Globus pallidus (tissue), 1 donor: ENCODE measurements at places on chromosomes 13 and 19.

DNA sequence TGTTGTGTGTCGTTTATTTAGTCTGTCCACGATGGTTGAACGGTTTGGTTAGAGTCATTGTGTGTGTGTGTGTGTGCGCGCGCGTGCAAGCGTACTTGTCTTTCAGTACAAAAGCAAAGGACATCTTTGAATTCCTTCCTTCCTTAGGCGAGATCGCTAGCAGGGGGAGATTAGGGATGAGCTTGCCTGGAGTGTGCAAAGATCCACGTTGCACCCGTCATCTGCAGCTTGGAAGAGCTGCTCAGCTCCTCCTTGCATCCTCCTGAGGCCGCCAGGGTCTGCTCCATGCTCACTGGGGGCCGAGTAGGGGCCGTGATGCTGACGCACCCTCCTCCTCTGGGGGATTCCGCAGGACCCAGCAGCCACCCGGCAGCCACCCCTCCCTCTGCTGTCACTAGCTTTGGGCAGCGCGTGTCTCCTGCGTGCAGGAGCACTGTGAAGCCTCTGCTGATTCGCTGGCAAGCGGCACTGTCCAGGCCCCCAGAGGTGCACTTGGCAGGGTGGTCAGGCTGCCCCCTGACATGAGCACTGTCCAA is 137.3 kb downstream of the KDM4B start:
- DNase-seq = no peak

DNA sequence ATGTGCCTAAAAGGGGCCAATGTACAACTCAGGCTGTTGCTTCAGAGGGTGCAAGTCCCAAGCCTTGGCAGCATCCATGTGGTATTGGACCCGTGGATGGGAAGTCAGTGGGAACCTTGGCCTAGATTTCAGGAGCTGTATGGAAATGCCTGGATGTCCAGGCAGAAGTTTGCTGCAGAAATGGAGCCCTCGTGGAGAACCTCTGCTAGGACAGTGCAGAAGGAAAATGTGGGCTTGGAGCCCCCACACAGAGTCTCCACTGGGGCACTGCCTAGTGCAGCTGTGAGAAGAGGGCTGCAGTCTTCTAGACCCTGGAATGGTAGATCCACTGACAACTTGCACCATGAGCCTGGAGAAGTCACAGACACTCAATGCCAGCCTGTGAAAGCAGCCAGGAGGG is 28.5 kb downstream of the GPC5 start:
- no peak for DNase-seq

DNA sequence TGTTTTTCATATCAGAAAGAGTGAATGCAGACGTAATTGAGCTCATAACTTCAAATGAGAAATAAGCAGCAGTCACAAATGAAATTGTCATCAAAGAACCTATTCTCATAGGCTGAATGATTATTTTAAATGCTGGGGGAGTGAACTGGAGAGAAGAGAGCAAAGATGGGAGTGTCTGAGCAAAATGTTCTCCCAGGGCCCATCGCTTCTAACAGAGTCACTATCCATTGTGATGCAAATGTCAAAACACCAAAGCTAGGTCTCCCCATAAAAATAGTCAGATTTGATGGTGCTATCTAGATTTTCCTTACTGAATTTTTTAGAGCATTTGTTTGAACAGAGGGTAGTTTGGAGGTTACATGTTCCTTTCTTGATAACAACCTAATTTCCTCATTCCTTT is 278.7 kb downstream of the PCDH9 start:
- DNase-seq = no peak

DNA sequence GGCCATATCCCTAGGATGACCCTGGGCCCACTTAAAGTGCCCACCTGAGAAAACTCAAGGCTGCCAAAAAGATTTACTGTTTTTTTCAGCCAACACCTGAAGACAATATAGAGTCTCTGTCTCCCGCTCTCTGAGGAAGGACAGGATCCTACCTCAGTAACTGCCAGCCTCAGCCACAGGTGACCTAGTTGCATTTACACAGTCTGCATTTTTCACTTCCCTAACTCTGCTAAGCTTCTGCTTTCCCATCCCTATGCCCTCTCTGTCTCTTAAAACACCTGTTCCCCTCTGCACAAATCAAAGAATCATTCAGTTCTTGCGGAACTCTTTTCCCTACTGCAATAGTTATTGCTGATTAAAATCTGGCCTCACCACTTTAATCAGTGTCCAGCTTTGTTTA is 609.5 kb downstream of the UQCRFS1 start:
- no peak for DNase-seq

DNA sequence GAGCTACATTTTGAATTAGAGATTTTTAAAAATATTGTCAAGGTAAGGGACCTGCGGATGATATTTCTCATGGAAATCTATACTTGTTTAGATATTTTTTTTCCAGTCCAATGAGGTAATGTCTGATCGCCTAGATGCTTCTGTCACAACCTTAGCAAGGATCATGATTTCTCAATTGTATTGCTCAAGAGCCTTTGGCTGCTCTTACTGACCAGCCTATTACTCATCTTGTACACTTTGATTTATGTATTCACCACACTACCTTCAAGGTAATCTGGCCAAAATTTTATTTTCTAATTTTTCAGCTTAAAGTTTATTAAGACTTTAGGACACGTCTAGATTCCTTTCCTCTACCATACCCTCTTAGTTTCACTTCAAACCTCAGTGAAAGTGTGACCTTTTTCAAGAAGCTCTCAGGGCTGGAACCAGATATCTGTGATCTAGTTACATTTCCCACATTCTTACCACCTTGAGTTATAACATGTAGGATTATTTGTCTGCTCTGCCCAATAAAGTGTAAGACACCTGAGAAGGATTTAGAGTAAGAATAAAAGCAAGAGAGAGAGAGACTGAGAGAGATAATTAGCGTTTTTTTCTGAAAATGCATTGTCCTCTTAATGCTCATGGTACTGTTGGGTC is 197.1 kb downstream of the ITGBL1 start:
- DNase-seq = no peak

DNA sequence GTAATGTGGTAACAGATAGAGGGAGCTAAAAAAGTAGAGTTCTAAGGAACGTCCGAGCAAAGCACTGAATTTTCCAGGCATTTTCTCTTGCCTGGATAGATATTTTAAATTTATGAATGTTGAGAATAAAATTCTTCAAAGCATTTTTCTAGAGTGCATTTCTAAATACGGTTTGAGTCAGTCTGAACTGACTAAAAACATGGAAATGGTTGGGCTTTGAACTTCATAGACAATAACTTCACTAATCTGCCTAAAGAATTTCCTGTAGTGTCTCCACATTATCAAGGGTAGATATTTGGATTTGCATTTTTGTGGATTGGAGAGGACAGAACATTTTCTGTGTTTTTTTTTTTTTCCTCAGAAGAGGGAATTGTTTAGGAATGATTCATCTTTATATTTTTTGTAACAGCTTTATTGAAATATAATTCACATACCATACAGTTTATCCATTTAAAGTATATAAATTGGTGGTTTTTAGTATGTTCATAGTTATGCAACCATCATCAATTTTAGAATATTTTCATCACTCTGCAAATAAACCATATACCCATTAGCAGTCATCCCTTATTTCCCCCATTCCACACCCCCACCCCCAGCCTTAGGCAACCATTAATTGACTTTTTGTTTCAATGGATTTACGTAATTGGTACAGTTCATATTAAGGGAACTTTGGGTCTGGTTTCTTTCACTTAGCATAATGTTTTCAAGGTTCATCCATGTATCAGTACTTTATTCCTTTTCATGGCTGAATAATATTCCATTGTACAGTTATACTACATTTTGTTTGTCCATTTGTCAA is 20.7 kb downstream of the GARRE1 start:
- no peak for DNase-seq

DNA sequence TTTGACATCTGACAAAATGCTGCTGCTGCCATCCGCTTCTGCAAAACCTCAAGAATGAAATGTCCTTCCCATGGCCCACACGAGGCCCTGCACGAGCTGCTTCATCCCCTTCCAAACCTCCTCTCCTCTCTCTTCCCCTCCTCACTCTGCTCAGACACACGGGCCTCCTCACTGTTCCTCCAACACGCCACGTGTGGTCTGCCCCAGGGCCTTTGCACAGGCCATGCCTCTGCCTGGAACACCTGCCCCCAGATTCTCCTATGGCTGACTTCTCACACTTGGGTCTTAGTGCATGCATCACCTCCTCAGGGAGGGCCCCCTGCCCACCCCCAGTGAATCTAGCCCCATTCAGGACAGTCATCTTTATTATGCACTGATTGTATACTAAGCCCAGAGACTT is 15.9 kb downstream of the NRTN start:
- DNase-seq = no peak

DNA sequence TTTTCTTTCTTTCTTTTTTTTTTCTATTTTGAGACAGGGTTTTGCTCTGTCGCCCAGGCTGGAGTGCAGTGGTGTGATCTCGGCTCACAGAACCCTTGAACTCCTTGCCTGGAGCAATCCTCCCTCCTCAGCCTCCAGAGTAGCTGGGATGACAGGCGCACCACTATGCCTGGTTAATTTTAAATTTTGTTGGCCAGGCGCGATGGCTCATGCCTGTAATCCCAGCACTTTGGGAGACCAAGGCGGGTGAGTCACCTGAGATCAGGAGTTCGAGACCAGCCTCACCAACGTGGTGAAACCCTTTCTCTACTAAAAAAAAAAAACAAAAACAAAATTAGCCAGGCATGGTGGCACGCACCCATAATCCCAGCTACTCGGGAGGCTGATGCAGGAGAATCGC is 8.7 kb upstream of the SBNO2 start:
- DNase-seq = no peak

DNA sequence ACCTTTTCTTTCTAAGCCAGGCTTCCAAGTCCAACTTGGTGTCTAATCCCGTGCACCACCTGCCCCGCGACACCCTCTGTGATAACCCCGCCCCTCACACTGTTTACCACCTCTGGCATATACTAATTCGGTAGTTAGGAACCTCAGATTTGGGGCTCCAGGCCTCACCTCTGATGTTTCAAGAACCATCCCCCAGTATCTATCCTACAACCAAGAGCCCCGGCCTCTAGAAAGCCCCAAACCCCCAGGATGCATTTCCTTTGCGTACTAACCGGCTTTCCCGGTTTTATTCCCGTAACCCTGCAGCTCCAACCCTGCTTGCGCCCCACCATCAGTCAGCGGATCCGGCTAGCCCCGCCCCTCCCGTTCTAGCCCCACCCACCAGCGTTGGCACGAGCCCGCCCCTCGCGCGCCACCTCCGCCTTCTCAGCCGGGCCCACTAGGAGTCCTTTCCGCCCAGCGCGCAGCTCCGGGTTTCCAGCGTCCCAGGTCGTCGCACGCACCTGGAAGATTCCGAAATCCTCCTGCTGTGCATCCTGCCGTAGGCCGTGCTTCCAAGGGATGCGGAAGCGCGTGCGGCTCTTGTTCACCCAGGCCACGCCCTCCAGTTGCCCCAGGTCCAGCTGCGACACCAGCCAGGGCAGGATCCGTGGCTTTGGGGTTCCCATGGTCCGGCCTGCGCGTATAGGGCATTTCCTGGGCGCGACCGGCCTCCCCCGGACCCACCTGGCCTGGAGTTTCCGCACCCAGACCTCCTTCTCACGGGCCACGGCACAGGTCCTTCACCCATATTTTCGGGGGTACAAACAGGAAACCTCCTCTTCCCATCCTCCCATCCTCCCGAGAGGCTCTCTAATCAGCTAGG is 1.3 kb downstream of the IRF3 start:
- DNase-seq = peak; percentile 82

- no peak for DNase-seq
These were observed 10.7 kb upstream of the GRTP1 start for GRCh38 chr13:113374511-113375175.

- DNase-seq = peak; percentile 2
These were observed 62.8 kb upstream of the DIAPH3 start for GRCh38 chr13:60226507-60226906.

- no peak for DNase-seq
These were observed 32.8 kb downstream of the TNFSF13B start for GRCh38 chr13:108302279-108302678.

- DNase-seq = no peak
These were observed 15.7 kb upstream of the TIMM44 start for GRCh38 chr19:7959211-7959610.
